ENCODE measurements at places on chromosomes 16 and 17.

- DNase-seq: no peak
These were observed 2.3 kb upstream of the ITGA3 start for GRCh38 chr17:50053654-50053960.

DNA sequence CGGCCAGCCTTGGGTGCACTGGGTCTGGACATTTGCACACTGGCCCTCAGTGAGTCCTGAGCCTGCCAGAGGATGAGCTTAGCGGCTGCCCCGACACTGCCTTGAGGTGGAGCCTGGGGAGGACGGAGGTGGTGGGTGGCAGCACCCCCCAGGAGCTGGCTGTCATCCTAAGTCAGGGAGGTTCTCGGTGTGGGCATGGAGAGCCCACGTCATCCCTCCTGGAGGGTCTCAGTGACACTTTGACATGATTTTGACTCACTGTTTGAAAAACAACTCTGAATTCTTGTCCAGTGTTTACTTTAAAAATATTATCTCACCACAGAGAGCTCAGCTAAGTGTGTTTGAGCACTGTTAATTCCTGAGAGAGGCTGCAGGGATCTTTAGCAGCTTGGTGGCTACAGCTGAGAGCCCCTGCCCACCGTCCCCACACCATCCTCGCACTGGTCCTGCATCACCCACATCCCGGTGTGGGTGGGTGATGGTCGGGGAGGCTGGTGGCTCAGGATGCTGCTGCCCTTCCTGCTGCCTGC lies 63.1 kb downstream of the BANP start:
- DNase-seq: no peak

GRCh38 chr17:34622862-34623623 lies 43.7 kb downstream of the TMEM132E start:
- no peak for DNase-seq

DNA sequence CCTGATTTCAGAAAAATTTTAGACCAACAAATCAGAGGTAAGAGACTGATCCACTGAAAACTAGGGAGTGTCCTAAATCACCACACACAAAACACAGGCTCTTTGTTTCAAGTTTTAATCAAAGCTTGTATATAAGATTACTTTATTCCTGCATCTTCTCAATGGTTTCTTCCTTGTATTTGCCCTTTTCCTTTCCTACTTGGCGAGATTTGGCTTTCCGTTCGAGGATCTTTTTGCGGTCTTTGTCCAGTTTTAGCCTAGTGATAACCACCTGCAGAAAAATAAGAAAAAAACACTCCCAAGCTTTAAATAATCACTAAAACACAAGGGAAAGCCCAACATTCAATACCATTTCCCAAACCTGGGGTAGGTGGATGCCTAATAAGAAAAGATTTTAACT lies 918 bp upstream of the KRABD2 start:
- no peak for DNase-seq

- DNase-seq: no peak
These were observed 206.7 kb downstream of the ZNF423 start for GRCh38 chr16:49649013-49649765.
